ENCODE measurements at places on chromosomes 6 and 20.
A peak's percentile ranks its signal among the peaks of the same experiment; 100 is the strongest.

GRCh38 chr6:27187231-27188060, 60.1 kb upstream of the PRSS16 start:
- DNase-seq: no peak

DNA sequence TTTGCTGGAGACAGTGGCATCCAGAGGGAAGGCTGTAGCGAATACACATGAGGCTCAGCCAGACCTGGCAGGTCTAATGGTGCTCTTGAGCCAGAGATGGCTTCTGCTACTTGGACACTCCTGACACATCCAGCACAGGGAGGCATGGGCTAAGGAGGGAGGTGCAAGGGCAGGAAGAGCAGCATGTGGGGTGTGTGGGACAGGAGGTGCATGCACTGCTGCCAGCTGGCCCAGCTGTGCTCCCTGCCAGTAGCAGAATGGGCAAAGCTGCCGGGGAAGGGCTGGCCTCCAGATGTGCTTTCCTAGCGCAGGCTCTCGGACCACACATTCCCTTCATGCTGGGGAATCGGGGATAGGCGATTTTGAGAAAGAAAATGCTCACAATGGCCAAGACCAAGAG, 309.2 kb downstream of the CDC5L start:
- no peak for DNase-seq

- DNase-seq: no peak
Measured at GRCh38 chr6:126361832-126362440, 22.0 kb downstream of the CENPW start.

DNA sequence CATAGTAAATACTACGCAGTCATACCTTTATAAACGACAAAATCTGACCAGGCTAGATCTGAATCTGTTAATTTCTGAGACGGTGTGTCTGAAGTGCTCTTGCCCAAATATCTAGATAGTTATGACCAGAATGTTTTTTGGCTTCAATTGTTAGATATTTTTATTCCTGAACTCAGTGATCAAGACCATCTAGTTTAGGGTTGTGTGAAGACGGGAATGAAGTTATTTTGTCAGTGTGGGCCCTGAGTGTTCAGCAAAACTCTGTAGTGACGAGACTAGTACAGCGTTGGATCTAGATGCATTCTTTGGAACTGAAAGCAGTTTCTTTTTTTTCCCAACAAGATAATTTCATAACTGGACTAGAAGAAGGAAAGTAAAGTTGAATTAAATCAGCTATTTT, 3.1 kb downstream of the STXBP5 start:
- DNase-seq: no peak

- DNase-seq: no peak
Measured at GRCh38 chr20:41616228-41616627, 1.9 kb downstream of the CHD6 start.

DNA sequence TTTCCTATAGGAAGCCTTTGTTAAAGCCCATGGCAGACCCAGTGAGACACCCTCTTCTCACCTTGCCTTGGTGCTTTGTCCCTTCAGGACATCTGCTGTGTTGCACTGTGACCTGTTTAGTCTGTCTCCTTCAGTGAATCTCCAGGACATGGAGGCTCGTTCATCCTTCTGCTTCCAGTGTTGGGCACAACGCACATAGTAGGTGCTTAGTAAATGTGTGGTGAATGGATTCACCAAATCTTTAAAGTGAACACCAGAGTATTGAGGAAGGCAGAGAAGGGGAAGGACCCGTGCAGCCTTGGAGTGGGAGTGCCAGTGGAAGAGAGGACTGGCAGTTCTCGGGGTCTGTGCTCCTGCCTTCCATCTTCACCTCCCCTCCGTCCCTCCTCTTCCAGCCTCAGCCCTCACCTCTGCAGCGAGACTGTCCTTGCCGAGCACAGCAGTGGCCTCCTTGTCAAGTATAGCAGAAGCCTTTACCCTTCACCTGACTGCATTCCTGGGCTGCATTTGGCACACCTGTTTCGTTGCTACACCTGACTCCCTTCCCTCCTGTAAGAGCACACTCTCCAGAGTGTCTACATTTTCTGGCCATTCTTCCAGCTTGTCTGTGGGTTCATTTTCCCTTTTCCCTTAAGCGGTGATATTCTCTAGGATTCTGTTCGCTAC, 49.2 kb downstream of the ARID1B start:
- no peak for DNase-seq

DNA sequence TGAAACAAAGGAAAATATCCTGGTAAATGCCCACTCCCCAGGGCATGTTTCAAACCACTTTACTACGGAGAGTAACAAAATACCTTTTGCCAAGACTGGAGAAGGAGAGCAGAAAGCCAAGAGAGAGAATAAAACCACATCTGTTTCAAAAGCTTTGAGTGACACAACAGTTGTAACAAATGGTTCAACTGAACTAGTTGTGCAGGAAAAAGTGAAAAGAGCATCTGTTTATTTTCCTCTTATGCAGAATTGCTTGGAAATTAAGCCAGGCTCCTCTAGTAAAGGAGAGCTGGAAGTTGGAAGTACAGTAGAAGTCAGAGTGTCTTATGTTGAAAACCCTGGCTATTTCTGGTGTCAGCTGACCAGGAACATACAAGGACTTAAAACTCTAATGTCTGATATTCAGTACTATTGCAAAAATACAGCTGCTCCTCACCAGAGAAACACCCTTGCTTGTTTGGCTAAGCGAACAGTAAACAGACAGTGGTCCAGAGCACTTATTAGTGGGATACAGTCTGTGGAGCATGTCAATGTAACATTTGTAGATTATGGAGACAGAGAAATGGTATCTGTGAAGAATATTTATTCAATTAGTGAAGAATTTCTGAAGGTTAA, 2.6 kb downstream of the TDRD6 start:
- DNase-seq: no peak

DNA sequence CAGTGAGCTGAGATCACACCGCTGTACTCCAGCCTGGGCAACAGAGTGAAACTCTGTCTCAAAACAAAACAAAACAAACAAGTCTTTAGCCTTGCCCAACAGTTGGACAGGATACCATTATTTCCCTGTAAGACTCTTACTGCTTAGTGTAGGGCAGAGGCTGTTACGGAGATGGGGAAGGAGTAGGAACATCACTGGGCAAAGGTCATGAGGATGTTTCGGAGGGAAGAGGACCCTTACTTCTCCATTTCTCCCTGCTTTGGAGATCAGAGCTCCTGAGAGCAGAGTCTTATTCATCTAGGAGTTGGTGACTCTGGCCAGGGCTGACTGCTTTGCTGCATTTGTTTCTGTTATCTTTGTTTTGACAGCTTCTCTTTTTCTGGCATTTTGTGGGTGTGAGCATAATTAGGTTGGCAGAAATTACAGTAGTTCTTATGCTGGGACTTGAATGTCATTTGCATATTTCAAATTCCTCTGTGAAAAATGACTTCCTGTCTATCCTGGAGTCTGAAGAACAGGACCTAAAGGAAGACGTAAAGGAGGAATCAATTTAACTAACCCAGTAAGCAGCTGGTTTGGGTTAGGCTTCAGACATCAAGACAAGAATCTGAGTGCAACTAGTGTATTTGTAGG, 89.0 kb downstream of the CDS2 start:
- DNase-seq: peak; percentile 73

DNA sequence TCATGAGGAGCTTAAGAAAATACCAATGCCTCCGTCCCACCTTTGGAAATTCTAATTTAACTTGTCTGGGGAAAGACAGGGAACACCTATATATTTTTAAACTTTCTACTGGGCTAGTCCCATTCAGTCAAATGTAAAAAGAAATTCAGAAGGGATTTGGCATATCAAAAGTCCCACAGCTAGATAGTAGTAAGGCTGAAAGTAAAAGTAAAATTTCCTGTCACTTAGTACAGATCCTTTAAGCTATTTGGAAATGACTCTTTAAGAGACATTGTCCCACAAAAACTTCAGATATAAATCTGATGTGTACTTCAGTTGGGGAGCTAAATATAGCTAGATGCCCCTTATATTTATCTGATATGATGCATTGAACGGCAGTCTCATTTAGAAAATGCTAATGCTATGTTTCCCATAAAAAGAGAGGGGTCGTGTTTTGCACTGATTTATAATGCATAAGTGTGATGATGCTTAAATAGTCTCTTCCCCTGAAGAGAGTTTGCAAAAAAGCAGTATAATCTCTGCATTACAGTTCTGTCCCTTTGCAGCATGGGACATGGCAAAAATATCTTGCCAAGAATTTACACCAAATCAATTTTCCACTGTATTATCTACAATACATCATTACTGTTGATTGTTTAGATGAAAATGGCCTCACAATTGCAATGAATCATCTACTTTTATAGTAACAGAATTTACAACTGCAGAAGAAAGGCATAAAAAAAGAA, 860.8 kb upstream of the MAP3K7 start:
- DNase-seq: no peak

- peak; percentile 73 for DNase-seq
Measured at GRCh38 chr20:6575912-6576401, 191.5 kb upstream of the BMP2 start.

DNA sequence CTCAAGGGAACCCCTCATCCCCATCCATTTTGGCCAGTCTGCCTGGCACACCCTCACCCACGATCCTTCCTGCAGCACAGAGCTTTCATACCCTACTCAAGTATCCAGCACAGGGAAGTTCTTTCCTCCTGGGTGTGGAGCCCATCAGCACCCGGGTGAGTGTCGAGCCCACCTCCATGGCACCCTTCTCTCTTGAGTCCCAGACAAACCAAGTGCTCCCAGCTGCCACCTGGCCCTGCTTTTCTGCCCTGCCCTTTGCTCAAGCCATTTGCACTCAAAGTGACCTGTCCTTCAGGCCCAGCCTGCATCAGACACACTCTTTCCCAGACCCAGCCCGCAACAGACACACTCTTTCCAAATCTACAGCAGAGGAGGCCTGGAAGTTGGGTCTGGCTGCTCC, 257.2 kb downstream of the DLL1 start:
- DNase-seq: no peak

DNA sequence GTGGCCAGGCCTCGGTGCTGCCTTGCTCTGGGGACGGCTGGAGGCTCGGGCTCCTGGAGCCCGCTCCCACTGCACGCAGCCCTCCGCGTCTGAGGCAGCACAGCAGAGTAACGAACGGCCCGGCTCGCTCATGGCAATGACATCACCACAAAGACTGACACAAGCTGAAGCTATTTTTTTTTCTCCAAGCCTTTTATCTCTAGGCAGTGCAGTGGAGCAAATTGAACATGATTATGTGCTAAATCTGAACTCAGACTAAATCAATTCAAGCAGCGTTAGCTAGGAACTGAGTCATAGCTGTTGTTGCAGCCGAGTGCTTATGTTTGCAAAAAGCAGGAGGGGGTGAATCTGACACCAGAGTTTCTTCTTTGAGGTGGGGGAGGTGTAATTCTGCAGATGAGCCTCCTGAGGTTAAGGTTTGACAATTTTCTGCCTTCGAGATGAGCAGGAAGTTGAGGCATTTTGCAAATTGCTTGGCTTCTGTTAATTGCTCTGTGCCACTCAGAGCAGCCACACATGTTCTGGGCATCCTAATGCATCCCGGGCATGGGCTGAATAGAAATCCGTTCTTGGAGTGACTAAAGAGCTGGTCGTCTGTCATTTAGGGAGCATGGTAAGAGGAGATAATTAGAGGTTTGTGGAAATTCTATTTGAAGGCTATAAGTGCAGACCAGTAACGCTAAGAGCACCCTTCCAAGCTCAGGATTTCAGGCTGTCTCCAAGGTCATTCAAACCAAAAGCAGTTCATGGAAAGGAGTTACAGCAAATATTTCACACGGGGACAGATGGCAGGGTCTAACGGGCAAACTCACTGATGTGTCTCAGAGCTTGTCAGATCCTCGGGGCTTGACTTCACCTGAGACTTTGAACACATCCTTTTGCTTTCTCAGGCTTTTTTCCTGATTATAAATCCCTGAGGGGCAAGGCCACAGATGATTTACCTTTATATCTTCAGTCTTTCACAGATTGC, 155.1 kb upstream of the ENPP5 start:
- DNase-seq: peak; percentile 75

DNA sequence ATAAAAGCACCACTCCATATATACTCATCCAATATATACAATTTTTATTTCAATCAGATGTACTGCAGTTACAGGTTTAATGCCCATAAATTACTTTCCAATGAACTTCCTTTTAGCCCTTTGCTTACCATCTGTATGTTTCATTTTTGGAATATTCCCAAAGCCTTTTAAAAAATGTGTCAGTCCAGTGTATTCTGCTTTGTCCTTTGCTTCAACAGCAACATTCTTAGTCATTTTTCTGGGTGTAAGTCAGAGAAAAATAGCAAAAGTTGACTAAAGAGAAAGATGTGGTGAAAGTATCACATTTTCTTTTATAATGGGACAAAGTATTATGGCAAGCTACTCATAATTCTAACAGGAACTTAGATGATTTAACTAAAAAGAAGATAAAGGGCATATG, 15.2 kb downstream of the DSE start:
- peak; percentile 11 for DNase-seq

DNA sequence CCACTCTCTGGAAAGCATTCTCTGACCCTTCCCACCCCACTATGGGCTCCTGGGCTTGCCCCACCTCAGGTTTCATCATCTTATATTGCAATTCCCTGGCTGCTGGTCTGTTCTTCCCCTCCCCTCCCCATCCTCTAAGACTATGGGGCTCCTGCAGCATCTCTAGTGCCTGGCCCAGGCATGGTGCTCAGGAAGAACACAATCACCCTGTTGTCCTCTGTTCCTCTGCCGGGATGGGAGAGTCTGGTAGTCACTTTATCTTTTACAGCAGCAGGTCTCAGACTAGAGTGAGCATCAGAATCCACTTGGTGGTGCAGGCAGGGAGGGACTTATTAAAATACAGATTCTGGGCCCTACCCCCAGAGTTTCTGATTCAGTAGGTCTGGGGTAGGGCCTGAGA, 5.0 kb upstream of the LPIN3 start:
- no peak for DNase-seq

GRCh38 chr6:134517145-134517658, 199.3 kb upstream of the SGK1 start:
- DNase-seq: peak; percentile 76

GRCh38 chr6:24920136-24920535, 15.6 kb downstream of the RIPOR2 start:
- no peak for DNase-seq

- DNase-seq: peak; percentile 15
Measured at GRCh38 chr20:20711413-20711812, 1.0 kb downstream of the RALGAPA2 start.

DNA sequence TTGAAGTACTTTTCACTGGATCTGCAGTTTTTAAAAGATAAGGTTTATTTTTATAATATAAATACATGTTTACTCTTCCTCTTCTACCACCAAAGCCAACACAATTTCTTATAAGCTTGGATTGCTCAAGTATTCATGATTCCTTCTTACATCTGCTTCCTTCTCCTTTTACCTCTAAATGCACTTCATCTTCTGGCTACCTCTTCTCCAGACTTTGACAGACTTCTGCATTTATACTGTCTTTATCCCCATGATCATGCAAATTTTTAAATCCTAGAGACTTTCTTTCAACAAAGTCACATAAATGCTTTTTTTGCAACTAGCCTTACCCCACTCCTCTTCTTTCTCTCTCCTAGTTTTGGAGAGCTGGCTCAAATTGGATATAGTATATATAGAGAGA, 142.9 kb downstream of the TFAP2B start:
- DNase-seq: no peak

DNA sequence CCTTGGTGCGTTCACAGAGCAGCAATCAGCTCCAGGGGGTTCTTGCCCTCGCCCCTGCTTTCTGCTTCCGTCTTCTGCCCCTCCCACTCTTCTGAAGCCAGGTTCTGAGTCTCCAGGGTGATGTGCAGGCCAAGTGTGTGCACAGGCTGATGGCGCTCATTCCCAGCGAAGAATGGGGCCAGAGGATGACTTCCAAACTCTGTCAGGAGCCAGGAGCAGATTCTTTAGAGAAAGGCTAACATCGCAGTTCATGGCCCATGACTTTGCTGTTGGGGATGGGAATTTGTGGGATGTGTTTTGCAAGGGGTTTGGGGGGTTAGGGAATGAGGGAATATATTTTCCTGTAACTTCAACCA, 56.1 kb upstream of the CCN6 start:
- DNase-seq: no peak

Data from astrocyte of the hippocampus (primary cell).